Cortex of kidney (tissue), 1 donor: ENCODE measurements at places on chromosomes 4 and X.

- no peak for DNase-seq
Observed at GRCh38 chr4:87835743-87836142, 3.0 kb downstream of the MEPE start.

- DNase-seq, result no peak
Observed at GRCh38 chr4:102825261-102826091, 1.9 kb downstream of the UBE2D3 start.

- no peak for DNase-seq
Observed at GRCh38 chrX:148933881-148934280, 433.5 kb downstream of the AFF2 start.

- no peak for DNase-seq
Observed at GRCh38 chr4:40622913-40623312, 6.8 kb downstream of the RBM47 start.

- no peak for DNase-seq
Observed at GRCh38 chr4:87330761-87331160, 8.1 kb upstream of the HSD17B13 start.
